Endothelial cell of umbilical vein (primary cell): ENCODE measurements at places on chromosomes 6 and 20. TPM values are rescaled to one million over a fixed set of nuclear protein-coding genes. Genes with fewer than 3 reads are reported as not detected.

Gene STMND1
- not detected in 2 replicates for total RNA-seq

Gene MYBL2
- total RNA-seq = 105 and 107 TPM in 2 replicates

Gene BANF2
- not detected in 2 replicates for total RNA-seq

Gene POM121L2
- total RNA-seq = not detected in 2 replicates

Gene CRISP3
- not detected in 2 replicates for total RNA-seq

Gene SAMHD1
- total RNA-seq = 27.5 and 28.3 TPM in 2 replicates

Gene SYCP2
- 0.35 and 0.67 TPM in 2 replicates for total RNA-seq

Gene TMEM170B
- total RNA-seq = 4.1 and 4.2 TPM in 2 replicates

Gene DYNLT2
- 0.88 and 1.5 TPM in 2 replicates for total RNA-seq

Gene KCNK17
- not detected in 2 replicates for total RNA-seq
